Activated naive CD4-positive, alpha-beta T cell (primary cell): ENCODE measurements at places on chromosomes 7 and 10.

GRCh38 chr10:34727595-34728033, 87.5 kb downstream of the PARD3 start:
- no peak for DNase-seq

GRCh38 chr7:151787348-151787747, 89.6 kb downstream of the PRKAG2 start:
- DNase-seq = no peak

GRCh38 chr10:131926253-131926652, 25.4 kb downstream of the PPP2R2D start:
- no peak for DNase-seq

DNA sequence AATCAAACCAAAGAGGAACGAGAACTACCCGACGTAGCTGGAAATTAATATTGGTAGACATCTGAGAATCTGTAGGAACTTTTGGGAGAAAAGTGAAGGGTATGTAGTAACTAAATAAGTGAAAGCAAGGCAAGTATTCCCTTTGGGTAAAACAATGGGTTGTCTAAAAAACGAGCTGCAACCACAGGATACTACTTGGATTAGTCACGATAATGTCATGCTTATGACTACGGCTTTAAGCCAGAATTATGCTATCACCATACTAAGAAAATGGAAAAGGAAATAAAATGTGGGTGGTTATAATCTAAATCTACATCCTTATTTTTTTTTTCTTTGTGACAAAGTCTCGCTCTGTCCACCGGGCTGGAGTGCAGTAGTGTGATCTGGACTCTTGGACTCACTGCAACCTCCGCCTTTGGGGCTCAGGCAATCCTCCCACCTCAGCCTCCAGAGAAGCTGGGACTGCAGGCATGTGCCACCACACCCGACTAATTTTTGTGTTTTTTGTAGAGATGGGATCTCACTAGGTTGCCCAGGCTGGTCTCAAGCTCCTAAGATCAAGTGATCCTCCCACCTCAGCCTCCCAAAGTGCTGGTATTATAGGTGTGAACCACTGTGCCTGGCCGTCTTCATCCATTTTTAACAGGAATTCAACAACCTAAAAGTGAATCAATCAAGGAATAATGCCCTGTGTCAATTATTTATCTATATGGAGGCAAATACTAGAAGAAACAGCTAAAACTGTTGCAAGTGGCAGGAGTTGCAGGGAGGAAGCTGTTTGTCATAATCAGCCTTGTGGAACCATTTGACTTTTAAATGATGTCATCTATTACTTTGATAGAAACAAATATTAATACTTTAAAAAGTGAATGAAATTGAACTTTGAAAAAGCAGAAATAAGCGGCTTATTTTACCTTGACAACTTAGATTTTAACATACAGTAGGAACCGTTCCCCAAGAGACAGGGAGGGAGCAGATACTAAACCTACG, 189.3 kb downstream of the PRPF18 start:
- DNase-seq = no peak

DNA sequence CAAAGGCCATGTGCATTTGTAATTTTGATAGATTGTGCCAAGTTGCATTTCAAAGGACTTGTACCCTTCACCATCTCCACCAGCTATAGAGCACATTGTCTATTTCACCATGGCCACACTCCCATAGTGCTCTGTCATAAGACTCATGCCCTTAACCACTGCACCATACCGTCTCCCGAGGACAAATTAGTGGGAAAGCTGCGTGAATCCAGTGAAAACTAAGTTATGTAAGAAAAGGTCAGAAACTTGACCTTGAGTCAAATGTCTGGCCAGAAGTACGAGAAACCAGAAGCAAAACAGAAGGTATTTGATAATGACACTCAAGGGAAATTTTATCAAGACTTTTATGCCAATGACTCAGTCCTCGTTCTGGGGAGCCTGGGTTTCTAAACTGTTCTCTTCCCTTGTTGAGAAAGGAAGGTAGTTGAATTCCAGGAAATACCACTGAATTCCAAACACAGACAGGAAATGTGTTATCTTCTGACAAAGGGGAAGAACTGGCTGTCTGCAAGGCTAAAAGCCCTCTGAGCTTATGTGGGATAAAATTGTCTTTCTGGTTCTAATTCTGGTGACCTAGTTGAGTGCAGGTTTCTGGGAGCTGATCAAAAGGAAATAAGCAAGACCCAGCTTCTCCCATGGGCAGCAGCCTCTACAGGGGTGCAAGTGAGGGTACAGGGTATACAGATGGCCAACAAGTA, 49.7 kb downstream of the CDK1 start:
- no peak for DNase-seq

DNA sequence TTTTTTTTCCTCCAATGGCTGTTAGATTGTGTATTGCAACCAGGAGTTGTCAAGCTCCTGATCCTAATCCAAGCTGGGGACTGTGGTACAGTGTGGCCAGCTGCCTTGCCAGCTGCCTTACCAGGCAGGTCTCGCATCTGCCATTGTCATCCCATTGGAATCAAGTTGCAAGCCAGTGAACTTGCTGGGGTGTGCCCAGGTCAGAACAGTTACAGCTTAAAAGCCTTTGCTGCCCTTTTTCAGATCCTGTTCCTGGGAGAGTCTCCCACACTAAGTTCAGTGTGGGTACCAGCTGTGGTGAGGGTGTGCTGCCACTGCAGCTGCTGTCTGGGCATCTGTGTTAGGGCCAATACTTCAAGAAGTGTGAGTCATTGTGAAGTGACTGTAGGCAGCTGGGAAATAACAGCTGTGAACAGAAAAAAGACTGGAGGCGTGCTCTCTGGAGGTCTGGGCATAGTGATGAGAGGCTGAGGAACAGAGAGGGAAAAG, 72.8 kb downstream of the CCNY start:
- no peak for DNase-seq

DNA sequence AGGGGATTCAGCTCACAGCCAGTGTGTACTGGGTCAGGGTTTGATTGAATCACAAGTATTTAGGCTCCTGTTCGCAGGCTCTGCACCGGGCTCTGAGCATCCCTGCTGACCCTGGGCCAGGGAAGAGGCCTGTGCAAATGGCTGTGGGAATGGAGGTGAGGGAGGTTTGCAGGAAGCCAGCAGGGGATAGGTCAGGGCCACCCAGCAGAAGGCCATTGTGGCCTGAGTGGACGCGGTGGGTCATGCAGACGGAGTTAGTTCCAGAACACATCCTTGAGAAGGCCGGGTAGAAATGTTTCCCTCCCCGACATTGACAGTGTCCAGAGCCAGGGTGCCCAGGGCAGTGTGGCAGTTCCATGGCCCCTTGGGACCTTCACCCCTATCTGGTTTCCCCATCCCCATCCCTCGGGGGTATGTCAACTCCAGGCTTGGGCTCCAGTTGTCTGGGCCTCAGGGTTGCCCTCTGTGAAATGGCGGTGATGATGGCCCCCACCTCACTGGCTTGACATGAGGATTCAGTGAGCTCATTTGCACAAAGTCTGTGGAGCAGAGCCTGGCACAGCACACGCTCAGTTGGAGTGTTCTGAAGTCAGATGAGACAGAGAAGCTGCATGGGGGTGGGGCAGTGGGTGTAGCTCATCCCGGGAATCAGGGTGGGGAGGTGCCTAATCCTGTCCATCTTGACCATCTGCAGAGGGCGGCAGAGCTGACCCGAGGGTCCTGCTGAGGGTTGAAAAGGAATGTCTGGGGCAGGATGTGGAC, 107.6 kb downstream of the ADCY1 start:
- DNase-seq = no peak

- no peak for DNase-seq
Measured at GRCh38 chr10:62718585-62718984, 85.9 kb upstream of the ADO start.

GRCh38 chr7:40147371-40148246, 12.8 kb downstream of the SUGCT start:
- DNase-seq = no peak

DNA sequence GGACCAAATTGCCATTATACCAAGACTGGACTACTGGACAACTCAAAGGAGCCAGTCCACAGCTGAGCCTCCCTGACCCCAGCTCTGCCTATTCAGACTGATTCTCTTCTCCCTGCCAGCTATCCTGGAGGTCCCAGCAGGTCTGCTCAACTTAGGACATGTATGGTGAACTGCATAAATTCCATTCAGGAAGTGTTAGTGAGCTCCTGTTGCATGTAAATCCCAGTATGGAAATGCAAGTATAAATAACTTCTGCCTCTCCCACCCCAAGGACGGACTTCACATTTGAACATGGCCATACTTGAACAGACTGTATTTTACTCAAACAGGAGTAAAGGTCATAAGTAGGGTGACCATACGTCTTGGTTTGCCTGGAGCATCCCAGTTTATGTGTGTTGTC, 128.4 kb downstream of the CHCHD3 start:
- DNase-seq = no peak

DNA sequence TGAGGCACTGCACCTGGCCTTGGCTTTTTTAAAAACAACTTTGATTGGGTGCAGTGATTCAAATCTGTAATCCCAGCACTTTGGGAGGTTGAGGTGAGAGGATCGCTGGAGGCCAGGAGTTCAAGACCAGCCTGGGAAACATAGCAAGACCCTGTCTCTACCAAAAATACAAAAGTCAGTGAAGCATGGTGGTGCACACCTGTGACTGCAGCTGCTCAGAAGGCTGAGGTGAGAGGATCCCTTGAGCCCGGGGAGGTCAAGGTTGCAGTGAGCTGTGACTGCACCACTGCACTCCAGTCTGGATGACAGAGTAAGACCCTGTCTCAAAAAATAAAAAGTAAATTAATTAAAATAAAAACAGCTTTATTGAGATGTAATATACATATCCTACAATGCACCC, 84.9 kb downstream of the NPTX2 start:
- no peak for DNase-seq

DNA sequence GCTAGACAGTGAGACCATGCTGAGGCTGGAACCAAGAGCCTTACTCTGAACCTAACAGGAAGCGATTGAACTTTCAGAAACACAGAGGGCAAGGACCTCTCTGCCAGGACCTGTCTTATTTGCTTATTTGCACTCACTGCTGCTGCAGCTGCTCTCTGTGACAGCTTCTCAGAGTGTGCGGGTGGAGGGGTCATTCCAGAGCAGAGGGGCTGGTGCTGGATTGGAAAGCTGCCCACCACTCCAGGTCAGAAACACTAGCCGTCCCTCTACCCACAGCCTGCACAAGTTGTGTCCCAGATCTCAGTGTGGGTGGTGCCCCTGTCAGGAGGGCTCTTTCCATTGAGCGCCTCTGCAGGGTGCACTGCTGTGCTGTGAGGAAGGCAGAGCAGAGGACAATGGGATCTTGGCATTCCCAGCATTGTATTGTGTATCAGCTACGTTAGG, 126.2 kb downstream of the CCNY start:
- no peak for DNase-seq

DNA sequence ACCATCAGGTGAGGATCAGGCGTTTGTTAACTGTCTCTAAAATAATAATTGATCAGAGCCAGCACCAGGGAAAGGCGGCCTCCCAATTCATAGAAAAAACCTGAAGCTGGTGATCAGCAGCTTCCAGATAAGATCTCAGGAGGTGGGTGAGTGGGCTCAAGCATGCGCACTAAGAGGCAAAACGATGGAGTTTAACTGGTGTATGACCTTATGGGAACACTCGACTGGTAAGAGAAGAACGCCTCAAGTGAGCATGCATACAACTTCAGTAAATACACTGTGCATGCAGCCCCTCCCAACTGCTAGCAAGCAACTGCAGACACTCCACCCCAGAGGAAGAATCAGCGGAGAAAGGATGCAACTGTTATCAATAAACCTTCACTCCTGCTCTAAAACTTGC, 18.1 kb downstream of the RAPGEF5 start:
- no peak for DNase-seq

DNA sequence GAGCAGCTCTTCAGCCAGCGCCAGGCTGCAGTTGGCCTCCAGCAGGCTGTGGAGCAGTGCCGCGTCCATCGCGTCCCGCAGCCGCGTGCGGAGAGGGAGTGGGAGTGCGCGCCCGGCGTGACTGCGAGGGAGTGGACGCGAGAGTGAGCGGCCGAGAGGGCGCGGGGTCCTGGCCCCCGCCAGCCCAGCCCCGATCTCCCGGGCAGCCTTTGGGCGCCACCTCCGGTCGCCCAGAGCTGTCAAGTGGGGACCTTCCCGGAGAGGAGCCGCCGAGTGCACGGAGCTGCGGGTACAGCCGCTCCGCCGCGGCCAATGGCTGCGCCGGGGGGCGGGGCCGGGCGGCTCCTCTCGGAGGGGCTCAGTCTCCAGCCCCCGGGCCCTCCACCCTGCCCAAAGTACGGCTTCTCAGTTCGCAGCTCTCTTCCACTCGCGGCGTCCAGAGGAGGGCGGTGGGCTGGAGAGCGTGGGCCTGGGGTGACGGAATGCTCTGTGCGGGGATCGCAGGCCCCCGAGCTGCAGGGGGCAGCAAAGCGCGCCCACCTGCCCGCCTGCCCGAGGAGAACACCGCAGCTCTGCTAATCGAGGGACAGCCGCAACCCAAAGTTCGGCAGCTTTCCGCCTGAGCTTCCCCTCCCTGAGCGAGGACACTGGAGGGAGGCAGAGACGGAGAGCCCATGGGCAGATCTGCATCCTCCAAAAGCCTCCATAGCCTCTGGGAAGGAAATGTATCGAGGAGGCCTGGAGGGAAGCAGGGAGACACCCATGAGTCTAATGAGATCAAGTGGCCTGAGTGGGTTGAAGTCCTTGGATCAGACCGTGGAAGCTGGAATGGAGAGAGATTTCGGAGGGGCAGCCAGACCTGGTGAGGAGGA, at the start of gene CRHR2:
CRHR2 (minus strand) TSS at position 245 of the 872 bp plus-strand sequence; CDS start at position 69, 176 bp downstream.
- DNase-seq = no peak

DNA sequence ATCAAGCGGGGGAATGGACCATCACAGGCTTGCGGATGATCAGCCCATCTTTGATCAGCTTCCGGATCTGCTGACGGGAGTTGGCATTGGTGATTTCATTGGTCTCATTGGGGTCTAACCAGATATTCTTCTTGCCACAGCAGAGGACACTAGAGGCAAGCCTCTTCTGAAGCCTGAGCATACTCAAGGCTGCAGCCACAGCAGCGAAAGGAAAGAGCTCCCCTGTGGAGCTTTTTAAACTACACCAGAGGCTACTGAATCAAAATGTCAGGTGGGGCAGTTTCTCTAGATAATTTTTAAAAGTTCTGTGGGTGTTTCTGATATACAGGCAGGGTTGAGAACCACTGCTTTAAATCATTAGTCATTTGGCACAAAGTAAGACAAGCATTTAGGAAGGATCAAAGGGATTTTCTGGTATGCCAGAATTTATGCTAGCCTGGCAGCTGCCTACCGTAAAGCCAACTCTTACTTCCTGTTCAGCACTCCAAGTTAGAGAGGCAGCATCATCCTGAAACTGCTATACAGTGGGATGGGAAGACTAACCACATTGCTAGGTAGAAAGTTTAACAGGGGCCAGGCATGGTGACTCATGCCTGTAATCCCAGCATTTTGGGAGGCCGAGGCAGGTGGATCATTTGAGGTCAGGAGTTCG, 7.0 kb downstream of the NAPEPLD start:
- no peak for DNase-seq

- no peak for DNase-seq
Measured at GRCh38 chr7:149635561-149636329, 137.6 kb downstream of the ZNF467 start.
